ENCODE measurements at places on chromosomes 16 and 17.

DNA sequence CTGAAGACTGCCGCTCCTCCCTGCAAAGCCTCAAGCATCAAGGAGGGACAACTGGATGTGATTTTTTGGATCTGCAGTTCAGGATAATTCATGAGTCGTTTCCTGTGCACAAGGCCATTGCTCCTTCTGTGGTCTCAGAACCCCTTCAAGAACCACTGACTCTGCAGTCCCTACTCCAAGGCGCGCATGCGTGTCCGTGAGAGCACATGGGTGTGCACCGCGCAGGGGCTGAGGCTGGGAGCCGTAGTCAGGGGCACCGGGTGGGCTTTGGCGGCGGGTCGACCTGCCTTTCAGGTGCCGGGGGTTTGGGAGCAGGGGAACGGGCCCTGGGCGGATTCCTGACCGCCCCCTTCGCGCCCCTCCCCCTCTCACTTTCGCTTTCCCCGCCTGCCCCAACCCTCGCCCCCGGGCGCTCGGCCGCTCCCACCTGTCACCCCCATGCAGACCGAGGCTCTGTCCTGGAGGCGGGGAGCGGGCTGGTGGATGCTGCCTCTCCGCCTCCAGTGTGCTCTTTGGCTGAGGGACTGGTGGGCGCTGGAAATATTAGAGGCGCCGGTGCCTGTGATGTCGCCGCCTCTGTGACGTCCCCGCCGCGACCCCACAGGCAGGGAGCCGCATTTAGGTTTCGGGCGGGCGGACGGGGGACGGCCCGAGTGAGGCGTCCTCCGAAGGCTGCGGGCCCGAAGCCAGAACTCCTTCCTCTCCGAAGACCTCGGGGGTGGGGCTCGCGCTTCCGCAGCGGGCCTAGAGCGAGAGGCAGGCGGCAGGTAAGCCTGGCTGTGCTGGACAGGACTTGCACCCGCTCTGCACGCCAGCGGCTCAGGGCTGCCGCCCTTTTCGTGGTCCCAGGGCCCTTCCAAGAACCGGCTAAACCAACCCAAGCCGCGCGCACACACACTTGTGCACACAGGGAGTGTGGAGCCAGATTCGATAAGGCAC is at the start of gene SPATA32:
TSS of gene SPATA32 (minus strand) at position 518 of the 939 bp plus-strand sequence. CDS start at position 440, 78 bp downstream.
- peak; percentile 30 for DNase-seq

DNA sequence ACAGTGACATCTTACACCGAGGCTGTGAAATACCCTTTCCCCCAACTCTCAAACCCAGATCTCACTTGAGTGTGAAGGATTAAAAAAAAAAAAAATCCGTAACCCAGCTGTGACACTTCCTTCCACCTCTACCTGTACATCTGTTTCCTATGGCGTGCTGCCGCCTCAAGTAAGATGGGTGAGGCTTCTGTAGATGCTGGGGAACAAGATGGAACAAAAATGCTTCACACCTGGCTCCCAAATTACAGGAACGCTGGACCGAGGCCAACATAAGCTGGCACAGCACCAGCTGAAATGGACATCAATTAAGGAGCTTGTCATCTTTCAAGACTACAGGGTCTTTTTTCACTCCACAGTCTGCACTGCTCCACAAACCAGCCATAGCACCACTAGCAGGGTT is 95.9 kb downstream of the HIC1 start:
- no peak for DNase-seq

DNA sequence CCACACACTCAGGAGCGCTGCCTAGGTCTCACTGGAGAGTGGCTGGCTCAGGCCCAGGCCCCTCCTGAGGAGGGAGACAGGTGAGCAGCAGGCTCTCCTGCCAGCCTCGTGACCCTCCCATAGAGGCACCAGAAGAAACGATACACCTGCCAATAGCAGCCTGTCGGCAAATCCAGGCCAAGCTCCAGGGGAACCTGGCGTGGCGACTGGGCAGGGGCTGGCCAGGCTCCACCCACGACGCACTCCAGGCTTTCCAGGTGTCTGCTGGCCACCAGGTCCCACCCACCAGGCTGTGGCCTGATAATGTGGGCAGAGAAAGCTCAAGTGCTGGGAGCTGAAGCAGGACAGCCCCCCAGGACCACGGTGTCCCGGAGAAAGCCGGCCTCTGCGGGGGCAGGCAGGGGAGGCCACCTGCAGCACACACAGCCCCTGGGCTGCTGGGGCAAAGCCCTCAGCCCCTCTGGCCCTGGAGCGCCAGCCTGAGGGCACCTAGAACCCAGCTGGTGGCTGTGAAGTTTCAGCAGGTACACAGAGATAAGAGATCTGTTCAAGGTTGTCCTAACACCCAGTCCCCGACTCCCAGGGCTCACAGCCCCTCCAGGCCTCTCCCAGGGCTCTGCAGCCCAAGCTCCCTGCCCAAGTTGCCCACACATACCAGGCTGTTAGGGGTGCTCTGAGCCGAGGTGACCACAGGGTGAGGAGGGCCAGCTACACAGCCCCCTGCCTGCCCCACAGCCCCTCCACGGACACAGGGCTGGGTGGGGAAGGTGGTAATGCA is 2.4 kb downstream of the PGAP6 start:
- no peak for DNase-seq

DNA sequence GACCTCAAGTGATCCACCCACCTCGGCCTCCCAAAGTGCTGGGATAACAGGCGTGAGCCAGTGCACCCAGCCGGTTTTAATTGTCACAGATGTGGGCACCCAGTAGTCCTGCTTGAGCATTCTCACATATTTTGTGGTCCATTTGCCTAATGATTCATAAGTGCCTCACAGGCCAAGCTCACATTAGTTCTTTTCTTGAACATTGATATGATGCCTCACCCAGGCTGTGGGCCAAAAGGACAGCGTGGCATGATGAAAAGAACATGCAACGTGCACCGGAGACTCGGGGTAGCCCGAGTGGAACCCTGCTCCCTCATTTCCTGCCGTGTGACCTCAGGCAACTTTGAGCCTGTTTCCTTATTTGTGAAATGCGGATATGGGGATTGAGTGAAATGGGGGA is 181.9 kb downstream of the SNX29 start:
- DNase-seq: no peak

- DNase-seq: no peak
Measured at GRCh38 chr17:42192189-42193126, 1.8 kb downstream of the GHDC start.

DNA sequence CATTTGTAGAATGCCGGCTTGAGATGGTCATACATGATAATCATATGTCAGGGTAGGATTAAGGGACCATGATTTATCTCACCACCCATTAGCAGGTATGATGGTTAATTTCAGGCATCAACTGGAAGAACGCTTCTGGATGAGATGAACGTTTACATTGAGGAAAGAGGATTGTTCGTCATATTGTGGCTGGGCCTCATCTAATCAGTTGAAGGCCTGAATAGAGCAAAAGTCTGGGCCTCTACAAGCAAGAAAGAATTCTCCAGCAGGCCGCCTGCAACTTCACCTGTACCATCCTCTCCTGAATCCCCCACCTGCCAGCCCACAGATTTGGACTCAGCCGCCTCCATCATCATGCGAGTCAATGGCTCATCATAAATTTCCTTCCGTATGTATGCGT is 30.6 kb upstream of the XYLT1 start:
- no peak for DNase-seq

GRCh38 chr17:15298176-15298575 is 33.0 kb upstream of the PMP22 start:
- no peak for DNase-seq

DNA sequence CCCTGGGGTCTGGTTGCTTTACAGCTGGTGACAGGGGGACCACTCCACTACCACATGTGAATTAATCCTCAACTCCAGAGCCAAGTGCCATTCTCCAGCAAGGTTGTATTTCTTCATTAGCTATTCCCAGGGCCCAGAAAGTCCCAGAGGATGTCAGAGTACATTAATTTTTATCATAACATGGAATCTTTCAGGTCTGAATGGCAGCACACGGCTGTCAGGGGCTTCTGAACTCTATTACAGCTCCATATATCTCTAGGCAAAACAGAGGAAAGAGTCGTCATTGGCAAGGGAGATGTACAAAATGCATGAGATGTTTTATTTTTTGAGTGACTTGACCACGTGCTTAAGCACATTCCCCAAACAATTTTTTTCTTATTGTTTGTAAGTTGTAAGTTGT is 303.4 kb downstream of the WWOX start:
- no peak for DNase-seq

DNA sequence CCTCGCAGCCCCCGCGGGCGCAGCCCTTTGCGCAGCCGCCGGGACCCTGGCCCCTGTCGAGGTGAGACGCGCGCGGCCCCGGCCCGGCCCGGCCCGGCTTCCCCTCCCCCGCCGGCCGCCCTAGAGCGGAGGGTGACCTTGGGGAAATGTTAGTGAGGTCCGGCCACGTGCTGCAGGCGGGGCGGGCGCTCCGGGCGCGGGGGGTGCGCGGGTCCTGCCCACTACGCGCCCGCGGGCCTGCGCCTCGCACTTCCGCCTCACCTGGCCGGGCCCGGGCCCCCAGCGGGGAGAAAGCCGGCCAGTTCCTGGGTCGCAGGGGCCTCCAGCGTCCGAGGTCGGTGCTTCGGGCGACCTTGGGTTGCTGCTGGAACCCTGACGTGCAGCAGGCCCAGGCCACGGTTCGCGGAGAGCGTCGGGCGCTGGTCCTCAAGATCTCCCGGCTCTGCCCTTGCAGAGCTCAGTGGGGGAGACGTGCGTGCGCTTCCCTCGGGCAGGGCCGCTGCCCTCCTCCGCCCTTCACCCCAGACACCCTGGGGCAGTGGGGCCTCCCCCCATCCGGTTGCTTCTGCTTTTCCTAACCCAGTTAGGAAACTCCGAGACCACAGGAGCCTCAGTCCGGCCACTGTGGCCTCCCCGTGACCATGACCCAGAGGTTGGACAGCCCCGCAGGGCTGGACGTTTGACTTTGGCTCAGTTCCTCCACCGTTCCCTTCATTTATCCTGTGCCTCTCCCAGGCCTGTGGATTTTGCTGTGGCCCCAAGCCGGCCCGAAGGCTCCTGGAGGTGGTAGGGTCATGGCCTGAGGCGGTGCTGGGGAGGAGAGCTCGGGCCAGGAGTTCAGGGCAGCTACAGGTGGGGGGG is 791 bp downstream of the MCRIP2 start:
- DNase-seq: peak; percentile 83

GRCh38 chr16:27906883-27907282 is 156.6 kb downstream of the GSG1L start:
- no peak for DNase-seq

- no peak for DNase-seq
Measured at GRCh38 chr16:15604460-15605440, 38.2 kb downstream of the MARF1 start.

DNA sequence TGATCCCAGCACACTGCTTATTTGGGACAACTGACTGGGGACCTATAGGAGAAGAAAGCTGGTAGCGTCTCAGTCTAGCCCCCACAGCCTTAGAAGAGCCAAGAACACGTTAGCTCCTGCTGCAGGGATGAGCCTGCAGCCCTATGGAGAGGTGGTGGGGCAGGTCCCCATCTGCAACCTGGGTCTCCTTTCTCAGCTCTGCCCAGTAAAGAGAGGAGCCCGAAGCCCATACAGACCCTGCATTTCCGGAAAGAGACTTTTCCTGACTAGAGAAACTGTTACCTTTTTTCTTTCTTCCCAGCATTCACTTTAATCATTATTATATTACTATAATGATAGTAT is 788 bp downstream of the METTL22 start:
- DNase-seq: no peak

Data from AML-193 (cell line).